ENCODE measurements at places on chromosomes 5 and 9.

DNA sequence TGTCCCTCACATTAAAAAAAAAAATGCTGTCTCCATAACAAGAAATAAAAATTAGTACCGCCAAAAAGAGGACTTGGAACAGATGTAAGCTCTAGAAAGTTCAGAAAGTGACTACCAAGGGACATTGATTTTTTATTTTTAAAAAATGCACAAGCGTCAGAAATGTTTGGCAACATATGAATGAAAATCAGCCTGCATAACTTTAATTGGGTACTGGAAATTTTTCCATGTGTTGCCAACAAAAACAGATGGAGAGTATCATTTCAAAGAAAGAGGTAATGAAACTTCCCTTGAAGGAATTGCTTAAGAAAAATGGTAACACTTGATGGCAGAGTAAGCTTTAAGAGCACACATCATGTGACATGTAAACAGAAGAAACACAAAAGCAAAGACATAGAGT, 47.2 kb downstream of the OR2K2 start:
- DNase-seq = no peak

- no peak for DNase-seq
These were observed 50.5 kb upstream of the STC2 start for GRCh38 chr5:173378727-173379126.

DNA sequence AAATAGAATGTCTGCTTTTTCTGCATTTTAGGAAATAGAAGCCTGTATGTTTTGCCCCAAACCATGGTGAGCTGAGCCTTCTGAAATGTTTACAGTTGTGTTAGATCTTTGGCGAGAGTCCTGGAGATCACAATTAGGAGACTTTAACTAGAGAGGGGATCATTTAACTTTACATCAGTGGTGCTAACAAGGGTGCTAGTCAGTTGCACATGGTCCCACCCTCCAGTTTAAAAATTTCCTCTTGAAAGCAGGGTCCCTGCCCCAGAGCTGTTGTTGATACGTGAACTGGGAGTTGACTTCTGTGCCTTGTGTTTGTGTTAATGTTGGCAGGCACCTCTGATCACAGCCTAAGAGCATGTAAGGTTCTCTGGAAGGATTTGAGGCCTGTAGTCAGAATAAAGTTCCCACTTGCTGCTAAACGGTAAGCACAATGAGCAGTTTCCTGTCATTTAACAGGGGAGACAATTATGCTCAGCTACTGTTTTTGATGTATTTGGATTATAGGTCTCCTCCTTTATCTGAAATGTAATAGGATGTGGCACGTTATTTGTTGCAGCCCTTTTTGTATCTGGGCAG, 43.7 kb downstream of the RASGRF2 start:
- no peak for DNase-seq

DNA sequence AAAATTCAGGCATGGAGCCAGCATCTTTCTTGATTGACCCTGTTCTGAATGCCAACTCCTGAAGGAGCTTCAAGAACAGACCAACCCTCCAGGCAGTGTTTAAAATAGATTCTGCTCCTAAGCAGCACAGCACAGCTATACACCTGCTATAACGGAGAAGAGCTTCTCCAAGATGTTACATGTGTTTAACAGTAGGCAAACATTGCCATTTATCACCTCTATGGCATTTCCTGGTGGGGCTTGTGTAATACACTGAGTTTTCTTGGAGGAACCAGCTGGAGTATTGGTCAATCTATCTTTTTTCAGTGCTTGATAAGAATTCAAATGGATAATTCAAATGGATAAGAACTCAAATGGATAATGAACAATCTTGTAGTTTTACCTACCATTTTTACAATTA, 615.1 kb downstream of the CDH12 start:
- no peak for DNase-seq

DNA sequence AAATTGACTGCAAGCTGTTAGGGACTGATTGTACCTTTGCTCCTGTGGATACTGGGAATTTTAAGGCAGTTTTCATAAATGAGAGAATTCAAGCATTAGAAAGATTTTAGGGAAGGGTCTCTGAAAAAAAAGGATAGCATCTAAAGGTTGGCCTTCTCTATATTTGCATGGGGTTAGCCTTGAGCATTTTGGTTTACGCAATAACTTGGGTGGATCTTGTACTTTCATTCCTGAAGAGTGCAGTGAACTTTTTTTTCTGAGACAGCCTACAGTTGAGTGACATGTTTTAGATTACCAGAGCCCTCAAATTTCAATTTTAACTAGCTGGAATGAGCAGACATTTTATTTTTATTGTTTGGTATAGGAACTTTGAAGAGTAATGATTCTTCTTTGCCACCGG, 91.6 kb upstream of the NR3C1 start:
- DNase-seq = no peak

DNA sequence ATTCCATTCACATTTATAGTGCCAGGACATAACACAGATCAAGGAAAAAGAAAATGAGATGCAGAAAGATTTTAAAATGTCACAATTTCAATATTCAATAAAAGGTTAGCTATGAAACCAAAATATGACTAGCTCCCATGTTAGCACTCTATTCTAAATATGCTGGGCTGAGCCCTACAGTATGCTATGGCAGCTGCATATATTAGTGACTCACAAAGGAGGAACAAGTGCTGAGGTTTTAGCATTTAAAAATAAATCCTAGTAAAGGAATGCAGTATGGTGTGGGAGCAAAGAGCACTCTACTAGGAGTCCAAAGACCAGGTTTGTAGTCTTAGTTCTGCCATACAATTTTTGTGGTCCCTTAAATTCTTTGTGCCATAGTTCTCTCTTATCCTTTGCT, 118.4 kb downstream of the OXCT1 start:
- DNase-seq = no peak

DNA sequence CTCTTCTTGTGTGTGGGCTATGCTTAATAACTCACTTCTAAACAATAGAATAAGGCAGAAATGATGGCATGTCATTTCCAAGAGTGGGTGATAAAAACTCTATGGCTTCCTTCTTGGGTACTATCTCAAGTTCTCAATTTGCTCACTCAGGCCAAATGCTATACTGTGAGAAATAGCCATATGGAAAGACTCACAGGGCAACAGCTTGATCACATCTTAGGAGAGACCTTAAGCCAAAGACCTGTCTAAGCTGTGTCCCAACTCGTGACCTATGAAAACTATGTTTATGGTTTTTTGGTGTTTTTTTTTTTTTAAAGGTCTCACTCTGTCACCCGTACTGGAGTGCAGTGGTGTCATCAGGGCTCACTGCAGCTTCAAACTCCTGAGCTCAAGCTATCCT, 2.1 kb upstream of the UIMC1 start:
- no peak for DNase-seq

DNA sequence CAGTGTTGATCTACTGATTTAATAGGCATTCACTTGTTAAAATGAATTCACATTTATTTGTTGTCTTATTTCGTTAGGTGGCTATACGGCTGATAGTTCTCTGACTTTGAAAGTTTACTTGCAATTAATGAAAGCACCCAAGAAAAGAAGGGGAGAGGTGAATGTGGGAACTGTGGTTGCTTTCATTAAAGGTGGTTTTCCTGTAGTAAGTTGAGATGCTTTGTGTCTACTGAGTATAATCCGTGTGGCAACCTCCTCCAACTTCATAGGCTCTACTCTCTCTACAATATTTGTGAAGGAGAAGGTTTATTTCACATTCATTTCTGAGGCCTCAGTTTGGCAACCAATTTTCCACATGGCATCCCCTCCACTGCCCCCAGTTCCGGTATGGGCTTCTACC, 12.8 kb upstream of the MACIR start:
- no peak for DNase-seq

- no peak for DNase-seq
These were observed 69.0 kb downstream of the MVB12B start for GRCh38 chr9:126395439-126396212.

- peak; percentile 72 for DNase-seq
These were observed 9.1 kb downstream of the UBAC1 start for GRCh38 chr9:135951889-135952663.

- DNase-seq = peak; percentile 49
These were observed 146.3 kb downstream of the ERCC6L2 start for GRCh38 chr9:96021551-96022444.

- no peak for DNase-seq
These were observed 94.1 kb downstream of the KCNIP1 start for GRCh38 chr5:170597872-170598271.

DNA sequence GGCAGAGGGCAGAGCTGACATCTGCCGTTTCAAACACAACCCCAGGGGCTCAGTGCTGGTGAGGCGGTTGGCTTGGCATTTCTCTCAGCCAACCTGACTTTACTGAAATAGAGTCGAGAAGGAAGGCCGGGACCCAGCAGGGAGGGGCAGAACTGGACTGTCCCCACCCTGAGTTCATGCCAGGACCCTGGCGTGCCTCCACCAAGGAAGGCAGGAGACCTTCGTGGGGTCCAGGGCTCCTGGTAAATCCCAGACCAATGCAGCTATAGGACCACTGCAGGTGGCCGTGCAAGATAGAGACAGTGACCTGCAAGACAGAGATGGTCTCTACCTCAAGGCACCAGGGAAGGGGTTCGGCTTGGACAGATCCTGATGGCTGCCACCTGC, 132.9 kb downstream of the ROR2 start:
- DNase-seq = no peak

DNA sequence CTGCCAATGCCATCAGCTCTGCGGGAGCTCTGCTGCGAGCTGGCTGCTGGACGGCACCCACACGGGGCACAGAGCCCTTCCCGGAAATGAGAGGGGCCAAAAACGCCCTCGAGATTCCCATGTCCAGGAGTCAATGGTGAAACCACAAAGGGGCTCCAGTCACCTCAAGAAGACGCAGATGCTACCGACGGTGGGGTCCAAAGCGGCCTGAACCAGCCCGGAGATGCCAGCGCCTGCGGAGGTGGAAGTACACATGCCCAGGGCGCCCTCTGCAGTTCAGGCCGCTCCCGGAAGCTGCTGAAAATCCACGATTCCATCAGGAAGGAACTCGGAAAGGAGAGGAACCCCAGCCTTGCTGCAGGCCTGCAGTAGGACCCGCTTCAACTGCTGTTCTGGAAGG, 82.4 kb upstream of the SELENOP start:
- peak; percentile 64 for DNase-seq

DNA sequence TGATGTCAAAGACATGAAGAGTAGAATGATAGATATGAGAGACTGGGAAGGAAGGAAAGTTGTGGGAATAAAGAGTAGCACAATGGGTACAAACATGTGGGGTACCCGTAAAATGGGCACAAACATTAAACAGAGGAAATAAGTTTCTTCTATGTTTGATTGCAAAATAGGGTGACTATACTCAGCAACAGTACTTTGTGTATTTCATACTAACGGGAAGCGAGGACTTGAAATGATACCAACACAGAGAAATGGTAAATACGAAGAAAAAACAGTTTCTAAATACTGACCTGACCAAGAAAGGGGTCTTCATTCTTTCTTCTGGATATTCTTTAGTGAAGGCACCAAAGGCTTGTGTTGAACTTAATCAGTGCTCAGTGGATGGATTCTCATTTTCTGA, 31.1 kb downstream of the ATP6V0E1 start:
- no peak for DNase-seq

GRCh38 chr5:112480501-112480900, 61.4 kb upstream of the EPB41L4A start:
- DNase-seq = no peak

- no peak for DNase-seq
These were observed 7.2 kb downstream of the SLC2A6 start for GRCh38 chr9:133471551-133472276.

All from ELF-1 (cell line).